ENCODE measurements at places on chromosomes 6 and 20. TPM values are rescaled to one million over a fixed set of nuclear protein-coding genes. Genes with fewer than 3 reads are reported as not detected.

DNA sequence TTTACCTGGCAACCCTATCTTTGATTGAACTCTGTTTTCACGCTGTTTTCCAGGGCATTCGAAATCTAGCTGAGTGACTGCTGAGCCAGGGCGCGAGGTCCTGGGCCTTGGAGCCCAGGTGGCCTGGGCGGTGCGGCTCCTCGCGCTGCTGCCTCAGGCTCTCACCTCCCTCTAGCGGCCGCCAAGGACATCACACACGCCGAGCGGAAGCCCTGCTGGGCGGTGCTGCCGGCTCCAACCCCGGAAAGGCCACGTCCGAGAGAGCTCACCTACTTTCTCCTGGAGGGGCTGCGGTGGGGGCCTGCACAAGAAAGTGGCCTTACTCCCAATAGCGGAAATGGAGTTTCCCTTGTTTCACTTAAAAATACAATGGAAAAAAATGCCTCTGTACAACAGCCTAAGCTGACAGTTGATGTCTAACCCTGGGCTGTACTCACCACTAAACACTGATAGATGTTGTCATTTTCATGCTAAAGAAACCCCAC, 77.7 kb downstream of the ELOVL4 start:
- H3K27ac ChIP-seq: no peak overlapping the region
- no peaks in the 10 kb centered on the region for H3K27me3 ChIP-seq
- DNase-seq: peak; percentile 86
- peak overlapping the region; percentile 9 for H3K4me3 ChIP-seq
- H3K4me1 ChIP-seq: peaks cover 2% of the 10 kb centered on the region

DNA sequence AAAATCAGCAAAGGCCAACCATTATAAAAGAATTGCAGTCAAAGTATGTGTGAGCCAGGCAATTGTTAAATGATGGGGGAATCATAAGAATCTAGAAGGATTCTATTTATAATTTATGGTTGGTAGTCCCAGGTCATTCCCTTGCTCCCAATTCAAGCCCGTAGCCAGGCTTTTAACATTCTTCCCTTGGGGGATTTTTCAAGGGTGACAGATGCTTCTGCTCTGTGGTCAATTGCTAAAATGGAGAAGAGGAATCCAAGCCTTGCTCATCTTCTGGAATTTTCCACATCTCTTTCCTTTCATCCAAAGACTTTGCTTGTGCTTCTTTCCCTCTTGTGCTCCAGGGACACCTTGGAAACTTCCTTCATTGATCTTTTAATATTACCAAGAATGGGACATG, 18.0 kb upstream of the BCAS1 start:
- no peak overlapping the region for H3K27ac ChIP-seq
- H3K36me3 ChIP-seq: no peaks in the 10 kb centered on the region
- no peaks in the 10 kb centered on the region for H3K27me3 ChIP-seq
- no peak overlapping the region for H3K4me3 ChIP-seq
- DNase-seq: no peak

GRCh38 chr6:167422934-167423333, 98.0 kb downstream of the TTLL2 start:
- H3K4me1 ChIP-seq: no peaks in the 10 kb centered on the region
- DNase-seq: no peak
- H3K4me3 ChIP-seq: no peak overlapping the region
- no peaks in the 10 kb centered on the region for H3K36me3 ChIP-seq

Gene APCDD1L
- total RNA-seq: not detected

Gene JPH2
- total RNA-seq: 24.3 TPM
